ENCODE measurements at places on chromosomes 12 and 14. TPM values are rescaled to one million over a fixed set of nuclear protein-coding genes. Genes with fewer than 3 reads are reported as not detected.

EIF2S3B gene
- total RNA-seq = 0.63 TPM

GRCh38 chr12:130280231-130280630 is 57.5 kb upstream of the PIWIL1 start:
- no peak for DNase-seq

DNA sequence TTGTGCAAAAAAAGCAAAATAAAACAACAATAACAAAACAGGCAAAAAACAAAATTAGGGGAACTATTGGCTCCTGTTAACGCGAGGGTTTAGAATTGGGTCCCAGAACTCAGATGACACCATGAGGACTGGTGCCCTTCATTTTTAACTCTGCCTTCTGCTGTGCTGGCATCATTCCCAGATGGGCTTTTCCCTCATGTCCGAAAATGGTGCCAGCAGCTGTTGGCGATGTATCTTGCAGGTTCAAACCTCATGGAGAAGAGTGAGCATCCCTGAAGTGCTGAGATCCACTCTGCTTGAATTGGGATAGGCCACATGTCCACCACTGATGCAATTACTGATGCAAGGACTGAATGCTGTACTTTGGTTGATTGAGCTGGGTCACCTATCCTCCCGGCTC is 61.1 kb downstream of the MYRFL start:
- no peak for DNase-seq

DNA sequence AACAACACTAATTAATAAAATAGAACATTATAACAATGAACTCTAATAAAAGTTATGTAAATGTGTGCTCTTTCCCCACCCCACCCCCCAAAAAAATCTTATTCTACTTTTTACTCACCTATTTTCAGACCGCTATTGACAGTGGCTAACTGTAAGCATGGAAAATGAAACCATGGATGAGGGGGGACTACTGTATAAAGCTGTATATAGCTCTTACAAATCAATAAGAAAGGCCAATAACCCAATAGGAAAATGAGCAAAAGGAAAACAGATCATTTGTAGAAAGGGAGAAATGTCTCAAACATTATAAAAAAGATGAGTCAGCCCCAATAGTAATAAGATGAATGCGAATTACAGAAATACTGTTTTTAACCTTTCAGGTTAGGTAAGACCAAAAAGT is 27.4 kb downstream of the YEATS4 start:
- DNase-seq = no peak

- no peak for DNase-seq
Observed at GRCh38 chr14:99664058-99664936, 19.4 kb downstream of the HHIPL1 start.

- DNase-seq = no peak
Observed at GRCh38 chr14:50795909-50796308, 35.1 kb downstream of the NIN start.

- no peak for DNase-seq
Observed at GRCh38 chr12:45354399-45354798, 138.5 kb downstream of the ANO6 start.

- DNase-seq = peak; percentile 28
Observed at GRCh38 chr14:88746052-88746451, 46.7 kb downstream of the EML5 start.

- peak; percentile 83 for DNase-seq
Observed at GRCh38 chr12:116455540-116456329, 103.4 kb upstream of the MAP1LC3B2 start.

GRCh38 chr12:116887897-116888296 is 6.7 kb upstream of the HRK start:
- no peak for DNase-seq

GRCh38 chr14:74792249-74793039 is 29.3 kb downstream of the YLPM1 start:
- DNase-seq = no peak

KLRF1 gene
- not detected for total RNA-seq

DNA sequence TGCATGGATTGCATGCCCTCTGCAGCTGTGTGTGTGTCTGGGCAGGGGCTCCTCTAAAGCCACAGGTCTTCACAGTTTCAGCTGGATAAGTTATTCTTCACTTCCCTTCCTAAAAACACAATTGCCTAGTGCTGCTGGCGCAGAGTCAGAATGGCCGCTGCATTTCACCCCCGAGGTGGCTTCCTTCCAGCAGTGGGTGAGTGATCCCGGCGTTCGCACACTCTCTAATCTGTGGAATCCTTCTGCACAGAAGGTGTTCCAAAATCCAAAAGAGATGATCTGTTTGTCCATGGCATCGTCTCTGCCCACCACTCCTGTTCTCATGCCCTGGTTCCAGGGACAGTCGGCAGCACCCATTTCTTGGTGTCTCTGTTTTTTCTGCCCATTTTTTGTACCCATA is 340.7 kb downstream of the DPF3 start:
- no peak for DNase-seq

PPP4R4 gene
- total RNA-seq = not detected
